ENCODE measurements at places on chromosomes 12 and 14.

GRCh38 chr14:71181215-71182003, 274.1 kb downstream of the PCNX1 start:
- no peak for DNase-seq

GRCh38 chr12:108355069-108355468, 16.0 kb upstream of the CMKLR1 start:
- no peak for DNase-seq

DNA sequence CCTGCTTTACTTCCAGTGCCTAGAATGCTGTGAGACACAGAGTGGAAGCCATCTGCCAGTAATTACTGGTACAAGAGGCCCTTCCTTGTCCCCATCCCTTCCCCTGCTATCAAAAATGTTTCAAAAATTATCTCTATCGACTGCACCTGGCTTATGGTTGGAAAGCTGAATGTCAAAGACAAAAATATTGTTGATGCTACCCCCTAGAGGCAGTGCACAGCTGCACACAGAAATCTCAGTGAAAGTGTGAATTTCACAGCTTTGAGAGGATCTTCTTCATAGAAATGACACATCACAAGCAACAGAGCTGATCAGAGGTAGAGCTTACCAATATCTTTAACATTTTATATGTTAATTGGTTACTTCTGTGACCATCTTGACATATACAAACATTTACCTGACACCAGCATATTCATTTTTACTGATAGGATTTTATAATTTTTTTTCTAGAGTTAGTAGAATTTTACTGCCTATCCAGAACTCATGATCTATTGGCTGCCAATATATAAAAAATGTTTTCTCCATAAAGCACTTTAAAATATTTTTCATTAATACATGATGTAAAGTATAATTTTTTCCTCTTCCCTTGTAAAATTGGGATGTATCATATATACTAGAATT, 138.0 kb downstream of the AACS start:
- DNase-seq: no peak

- no peak for DNase-seq
These were observed 60.1 kb downstream of the EPS8 start for GRCh38 chr12:15729097-15729496.

DNA sequence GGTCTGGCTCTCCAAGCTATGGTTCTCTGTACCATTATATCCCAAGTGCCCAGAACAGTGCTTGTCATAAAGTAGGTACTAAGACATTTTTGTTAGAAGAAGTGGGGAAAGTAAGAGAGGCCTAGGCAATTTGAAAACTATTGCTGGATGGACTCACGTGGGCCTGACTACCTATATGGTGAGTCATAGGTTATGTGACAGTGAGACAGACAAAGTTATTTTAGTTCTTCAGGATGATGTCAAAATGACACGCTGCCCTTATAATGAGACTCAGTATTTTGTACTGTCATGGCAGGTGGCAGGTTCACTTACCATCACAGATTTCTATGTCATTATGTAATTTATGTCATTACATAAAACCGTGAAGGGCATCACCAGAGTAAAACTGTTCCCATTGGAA, 53.1 kb downstream of the PARP11 start:
- no peak for DNase-seq

DNA sequence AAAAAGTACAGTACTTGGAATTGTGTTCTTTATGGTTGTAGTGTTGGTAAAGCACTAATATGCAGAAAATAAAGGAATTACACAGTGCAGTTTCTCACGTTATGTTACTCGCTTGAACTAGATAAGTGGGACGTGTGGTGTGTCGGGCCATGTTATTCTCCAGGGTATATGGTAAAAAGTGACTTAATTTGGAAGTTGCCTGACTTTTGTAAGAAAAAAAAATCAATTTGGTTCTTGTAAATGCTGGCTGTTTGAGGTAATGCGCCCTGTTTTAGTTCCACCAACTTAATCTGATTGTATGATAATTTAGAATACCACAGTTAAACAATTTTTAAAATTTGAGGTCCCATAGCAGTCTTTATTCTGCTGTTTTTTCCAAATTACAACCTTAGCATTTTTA, 4.1 kb downstream of the ARF6 start:
- DNase-seq: no peak

GRCh38 chr12:112330706-112331105, 51.5 kb downstream of the HECTD4 start:
- no peak for DNase-seq

DNA sequence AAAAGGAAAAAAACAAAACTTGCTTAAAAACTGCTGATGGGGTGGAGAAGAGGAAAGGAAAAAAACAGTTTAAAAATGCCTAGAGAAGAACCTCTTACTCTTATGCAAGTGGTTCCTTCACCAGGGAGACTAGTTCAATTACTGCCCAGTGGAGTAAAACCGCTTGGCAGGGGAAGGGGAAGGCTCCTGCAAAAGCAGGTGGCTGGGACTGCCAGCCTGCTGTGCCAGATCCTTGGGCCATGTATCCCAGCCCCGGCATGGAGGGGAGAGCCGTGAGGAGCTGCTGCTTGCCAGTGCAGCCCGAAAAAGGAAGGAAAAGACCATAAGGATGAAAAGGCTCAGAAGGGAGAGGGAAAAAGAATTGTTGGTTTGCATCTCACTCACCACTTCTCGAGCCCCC, 123.0 kb downstream of the FSCB start:
- no peak for DNase-seq

DNA sequence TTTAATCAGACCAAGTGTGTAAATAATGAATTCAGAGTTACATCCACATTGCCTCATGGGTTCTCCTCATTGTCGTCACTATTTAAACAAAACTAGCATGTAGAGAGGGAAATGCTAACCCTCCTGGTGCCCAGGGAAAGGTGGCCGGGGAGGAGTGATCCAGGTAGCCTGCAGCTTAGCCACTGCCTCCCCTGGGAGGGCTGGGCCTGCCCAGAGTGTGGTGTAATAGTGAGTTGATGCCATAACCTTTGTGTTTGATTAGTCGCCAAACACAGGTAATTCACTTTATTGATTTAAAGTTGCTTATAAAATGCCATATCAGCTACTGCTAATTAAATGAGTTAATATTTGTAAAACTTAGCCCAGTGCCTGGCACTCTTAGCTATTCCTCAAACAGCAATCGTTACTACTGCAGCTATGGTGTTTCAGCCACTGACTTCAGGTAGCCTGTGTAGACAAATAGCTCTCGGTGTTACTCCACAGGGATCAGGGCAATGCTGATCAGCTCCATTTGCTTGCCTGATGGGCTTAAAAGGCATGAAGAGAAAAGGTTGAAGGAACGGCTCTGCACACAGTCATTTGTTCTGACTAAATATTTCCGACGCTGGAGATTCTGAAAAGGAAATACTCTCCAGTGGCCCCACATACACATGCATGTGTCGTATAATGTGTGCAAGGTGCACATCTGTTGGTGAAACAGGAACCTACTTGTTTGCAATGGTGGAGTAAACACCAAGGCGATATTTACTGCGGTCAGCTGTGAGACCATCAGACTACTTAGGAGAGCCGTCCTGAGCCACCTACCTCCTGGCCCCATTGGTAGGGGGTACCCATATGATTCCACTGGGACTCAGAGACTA, 45.7 kb upstream of the PRMT8 start:
- DNase-seq: no peak

- no peak for DNase-seq
These were observed 126.0 kb downstream of the HELB start for GRCh38 chr12:66428261-66428660.

DNA sequence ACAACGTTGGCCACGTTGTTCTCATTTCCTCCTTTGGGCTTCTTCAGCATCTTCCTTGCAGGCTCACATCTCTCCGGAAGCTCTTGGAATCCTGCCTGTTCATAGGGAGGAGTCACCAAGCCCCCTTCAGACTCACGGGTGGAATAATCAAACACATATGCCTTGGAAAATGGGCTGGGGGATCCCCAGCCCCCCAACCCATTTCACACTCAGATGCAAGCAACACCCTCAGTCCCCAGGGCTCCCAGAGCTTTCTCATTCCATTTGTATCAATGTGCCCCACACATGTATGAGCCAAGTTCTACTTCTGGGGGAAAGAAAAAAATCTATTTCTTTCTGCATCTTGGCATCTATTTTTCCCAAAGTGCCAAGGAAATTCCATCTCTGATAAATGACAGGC, 33.1 kb downstream of the WSCD2 start:
- DNase-seq: no peak

GRCh38 chr12:108709697-108710096, 21.6 kb downstream of the CORO1C start:
- DNase-seq: no peak

GRCh38 chr12:23950210-23950774, 822 bp upstream of the SOX5 start:
- no peak for DNase-seq

DNA sequence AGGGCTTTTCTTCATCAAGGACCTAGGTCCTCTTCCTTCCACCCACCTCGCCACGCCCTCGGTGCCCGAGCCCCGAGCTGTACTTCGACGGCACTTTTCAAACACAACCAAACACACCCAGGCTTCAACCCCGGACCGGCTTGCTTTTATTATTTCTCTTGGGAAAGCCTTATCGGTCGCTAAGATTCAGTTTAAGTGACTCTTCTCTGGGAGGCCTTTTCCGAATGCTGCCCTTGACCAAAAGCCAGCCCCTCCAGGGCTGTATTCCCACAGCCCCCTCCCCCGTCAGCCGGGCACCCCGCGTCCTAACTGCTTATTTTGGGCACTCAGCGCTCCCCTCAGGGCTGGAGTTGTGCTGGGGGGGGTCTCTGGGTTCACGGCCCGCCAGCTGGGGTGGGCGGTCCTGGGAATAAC, 644 bp upstream of the PPP4R4 start:
- peak; percentile 34 for DNase-seq

- no peak for DNase-seq
These were observed 16.9 kb downstream of the PLEKHG7 start for GRCh38 chr12:92719674-92720073.

GRCh38 chr12:131105736-131106348, 152.1 kb downstream of the ADGRD1 start:
- peak; percentile 89 for DNase-seq

DNA sequence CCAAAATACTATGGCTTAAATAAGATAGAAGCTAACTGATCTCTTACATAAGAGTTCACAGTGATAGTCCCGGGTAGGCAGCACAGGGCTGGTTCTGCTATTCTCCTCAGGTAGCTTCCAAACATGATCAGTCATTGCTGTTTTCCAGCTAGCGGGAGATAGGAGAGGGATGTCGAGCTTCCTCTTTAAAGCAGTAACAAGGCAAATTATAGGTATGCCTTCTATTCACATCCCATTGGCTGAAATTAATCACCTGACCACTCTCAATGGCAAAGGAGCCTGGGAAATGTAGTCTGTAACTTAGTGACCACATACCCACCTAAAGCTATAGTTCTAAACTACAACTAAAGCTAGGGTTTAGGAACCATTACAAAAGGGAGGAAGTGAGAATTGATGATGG, 34.5 kb upstream of the VRK1 start:
- DNase-seq: peak; percentile 35

GRCh38 chr12:155006-155405, 59.0 kb downstream of the SLC6A12 start:
- no peak for DNase-seq

DNA sequence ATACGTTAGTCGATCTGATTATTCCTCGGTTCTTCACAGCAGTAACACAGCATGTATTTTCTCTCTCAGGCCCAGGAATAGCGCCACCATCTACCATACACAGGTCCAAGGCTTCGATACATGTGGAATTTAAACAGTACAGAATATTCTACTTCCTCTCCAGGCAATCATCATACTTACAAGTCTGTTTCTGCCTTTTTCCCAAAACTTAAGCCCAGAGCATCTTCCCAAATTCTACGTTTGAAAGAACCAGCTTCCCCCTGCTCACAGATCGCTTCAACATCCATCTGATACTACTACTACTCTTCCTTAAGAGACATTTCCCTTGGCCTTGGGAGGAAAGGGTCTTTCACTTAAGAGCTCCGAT, 626 bp downstream of the TXNDC16 start:
- peak; percentile 16 for DNase-seq

DNA sequence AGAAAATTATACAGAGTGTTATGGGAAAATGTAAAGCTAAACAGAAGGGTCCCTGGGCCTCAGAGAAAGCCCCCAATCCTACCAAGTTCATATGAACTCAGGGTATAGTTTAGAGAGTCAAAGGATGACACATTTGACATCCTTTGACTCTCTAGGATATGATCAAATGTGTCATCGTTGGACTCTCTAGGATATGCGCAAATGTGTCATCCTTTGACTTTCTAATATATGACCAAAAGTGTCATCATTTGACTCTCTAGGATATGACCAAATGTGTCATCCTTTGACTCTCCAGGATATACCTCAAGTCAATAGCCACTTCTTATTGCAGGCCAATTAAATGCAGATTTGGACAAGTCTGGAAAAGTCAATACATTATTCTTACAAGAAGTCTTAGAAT, 204.8 kb upstream of the IGF1 start:
- no peak for DNase-seq

DNA sequence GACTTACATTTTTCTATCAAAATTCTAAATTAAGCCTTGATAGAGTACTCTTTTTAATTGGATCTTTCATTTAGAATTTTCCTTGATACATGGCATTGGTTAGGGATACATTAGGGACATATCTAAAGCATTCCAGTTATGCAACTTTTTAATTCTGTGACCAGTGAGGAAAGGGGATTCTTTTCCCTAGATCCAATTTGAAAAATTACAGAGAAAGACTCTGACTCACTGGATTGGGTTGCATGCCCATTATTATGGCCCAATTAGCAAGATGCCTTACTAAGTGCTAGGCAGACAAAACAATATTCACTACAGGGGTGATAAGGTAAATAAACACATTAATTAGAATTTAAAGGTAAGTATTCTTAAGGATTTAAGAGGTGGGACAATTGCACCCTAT, 5.2 kb upstream of the RAD52 start:
- DNase-seq: no peak

DNA sequence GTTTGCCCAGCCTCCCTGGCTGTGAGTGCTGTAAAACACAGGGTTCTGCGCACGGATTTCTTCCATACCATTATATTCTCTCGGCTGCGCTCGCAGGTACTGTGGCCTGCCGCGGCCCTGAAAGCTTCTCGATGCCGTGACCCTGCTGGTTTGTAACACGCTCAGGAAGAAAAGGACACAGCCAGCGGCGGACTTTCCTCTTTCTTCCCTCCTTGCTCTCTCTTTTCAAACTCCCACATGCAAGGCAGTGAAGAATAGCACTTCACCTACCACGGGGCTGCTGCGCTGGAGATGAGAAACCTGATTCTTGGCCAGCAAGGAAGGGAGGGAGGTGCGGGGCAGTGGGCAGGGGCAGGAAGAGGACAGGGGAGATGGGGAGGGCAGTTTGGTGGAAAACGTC, 130.2 kb downstream of the RBM19 start:
- DNase-seq: no peak

GRCh38 chr12:113889891-113890581, 76.1 kb downstream of the RBM19 start:
- DNase-seq: no peak

- DNase-seq: peak; percentile 29
These were observed 507 bp upstream of the FKBP4 start for GRCh38 chr12:2794191-2794735.

- no peak for DNase-seq
These were observed 1.6 kb upstream of the HHIPL1 start for GRCh38 chr14:99643343-99643742.

DNA sequence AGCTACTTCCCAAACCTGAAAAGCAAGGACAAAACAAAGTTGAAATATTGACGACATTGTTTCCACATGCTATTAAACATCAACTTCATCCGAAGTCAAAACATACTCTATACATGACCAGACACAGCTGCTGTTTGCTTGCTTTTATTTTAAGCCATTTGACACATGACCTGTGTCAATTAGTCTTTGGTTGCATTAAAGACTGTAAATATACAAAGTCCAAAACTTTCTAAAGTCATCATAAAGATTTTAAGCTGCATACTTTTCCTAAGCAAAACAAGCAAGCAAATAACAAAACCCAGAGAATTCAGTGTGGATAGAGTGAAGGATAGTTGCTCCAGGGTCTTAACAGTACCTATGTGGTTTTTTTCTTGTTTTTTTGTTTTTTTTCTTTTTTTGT, 21.8 kb downstream of the HAL start:
- DNase-seq: no peak
